ENCODE measurements at places on chromosomes 1 and 21.

DNA sequence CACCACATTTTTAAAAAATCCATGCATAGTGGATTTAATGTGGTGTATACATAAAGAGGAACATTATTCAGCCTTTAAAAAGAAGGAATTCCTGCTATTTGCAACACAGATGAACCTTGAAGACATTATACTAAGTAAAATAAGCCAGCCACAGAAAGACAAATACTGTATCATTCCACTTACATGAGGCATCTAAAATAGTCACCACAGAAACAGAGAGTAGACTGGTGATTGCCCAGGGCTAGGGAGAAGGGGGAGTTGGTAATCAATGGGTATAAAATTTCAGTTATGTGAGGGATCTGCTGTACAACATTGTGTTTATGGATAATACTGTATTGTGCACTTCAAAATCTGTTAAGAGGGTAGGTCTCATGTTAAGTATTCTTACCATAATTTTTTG, 10.0 kb downstream of the FAM163A start:
- no peak for DNase-seq

DNA sequence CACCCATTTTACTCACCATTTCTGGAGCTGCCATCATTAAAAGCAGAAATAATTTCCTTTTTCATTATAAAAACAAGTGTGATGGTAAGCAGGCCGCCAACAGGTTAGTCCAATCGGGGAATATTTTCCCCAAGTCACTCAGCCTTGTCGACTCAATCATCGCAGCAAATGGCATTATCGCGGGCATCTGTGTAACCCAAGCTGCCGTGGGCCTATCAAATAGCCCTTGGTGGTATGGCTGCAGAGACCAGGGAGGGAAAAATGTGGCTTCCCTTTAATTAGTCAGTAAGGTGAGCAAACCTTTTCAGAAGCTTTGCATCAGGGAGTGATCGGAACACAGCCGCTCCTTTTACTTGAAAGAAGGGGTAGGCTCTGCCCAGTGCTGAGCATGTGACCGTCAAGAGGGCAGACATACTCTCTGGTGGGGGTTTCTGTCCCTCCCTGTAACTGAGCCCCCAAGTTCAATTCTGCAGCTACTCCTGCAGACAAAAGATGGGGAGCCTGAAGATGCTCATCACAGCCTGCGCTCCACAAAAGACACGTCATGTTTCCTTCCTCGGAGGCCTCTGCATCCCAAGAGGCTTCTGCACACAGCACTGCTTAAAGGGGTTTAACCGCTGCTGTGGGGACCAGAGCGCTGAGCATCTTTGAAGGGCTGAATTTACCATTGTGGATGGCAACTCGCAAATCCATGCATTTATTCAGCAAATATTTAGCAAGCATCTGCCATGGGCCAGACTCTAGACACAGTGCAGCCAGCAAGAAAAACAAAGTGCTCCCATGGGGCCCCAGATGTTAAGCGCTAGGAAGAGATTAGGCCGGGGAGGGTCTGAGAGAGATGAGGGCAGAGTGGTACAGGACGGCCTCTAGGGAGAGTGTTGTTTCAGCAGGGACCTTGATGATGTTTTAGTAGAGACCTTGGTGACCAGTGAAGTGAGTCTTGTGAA, 1.2 kb upstream of the TMPRSS3 start:
- DNase-seq = no peak

DNA sequence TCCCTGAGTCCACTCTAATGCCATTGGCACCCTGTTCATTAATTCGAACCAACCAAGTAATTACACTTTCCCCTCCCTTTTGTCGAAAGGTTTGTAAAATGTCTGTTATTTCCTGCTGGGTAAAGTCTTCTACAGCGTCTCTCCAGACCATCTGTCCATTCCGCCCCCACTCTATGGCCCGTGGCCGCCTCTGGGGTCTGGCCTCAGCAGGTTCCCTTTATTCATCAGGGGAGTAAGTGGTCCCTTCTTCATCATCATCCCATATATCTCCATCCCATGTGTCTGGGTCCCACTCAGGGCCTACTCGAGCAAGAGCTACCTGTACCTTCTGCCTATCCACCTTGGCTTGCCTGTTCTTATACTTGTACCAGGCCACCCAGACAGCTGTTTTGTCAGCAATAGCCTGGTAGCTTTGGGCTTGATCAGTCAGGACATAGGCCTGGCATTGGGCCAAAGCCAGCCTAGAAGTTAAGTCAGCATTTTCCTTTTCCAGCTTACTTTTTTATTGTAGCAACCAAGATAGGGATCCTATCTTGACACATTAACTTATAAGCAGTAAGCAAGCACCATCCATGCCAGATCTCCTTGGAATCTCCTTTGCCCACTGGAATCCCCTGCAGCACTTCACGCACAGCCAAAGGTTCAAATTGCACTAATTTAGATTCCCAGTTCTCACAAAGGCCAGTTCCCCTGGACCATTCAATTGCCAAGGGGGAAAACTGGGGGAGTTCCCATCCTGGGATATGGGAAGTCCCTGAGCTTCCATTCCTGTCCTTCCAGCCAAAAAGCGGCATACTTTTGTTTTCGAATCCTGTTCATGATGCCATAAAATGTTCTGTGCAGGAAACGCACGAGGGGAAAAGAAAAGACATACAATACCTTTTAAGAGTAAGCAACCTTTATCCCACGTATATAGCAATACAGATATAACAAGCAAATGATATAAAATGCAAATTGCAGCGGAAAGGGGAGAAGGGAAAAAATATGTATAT, 6.6 kb upstream of the STUM start:
- no peak for DNase-seq

GRCh38 chr1:232662910-232663309, 33.0 kb upstream of the SIPA1L2 start:
- DNase-seq = no peak

- no peak for DNase-seq
Observed at GRCh38 chr1:23152966-23153684, 15.5 kb downstream of the LUZP1 start.

DNA sequence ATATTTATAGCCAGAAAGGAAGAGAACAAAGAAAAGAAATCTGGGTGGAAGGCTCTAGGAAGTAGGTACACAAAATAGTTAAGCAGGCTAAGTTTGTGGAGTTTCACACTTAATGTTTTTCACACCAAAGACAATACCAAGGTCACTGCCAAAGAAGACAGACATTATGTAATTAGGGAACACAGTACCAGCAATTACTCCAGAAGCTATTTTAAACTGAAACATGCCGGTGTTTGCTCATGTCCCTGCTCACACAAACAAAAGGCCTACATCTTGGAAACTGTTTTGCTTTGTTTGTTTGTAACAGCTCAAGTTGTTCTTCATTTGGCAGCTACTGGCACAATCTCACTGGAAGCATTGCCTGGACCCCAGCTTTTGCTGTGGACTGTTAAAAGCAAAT, 88.5 kb upstream of the DAB1 start:
- no peak for DNase-seq

- DNase-seq = no peak
Observed at GRCh38 chr1:116726872-116727820, 27.1 kb upstream of the CD2 start.

GRCh38 chr1:118661769-118662320, 326.3 kb downstream of the TBX15 start:
- DNase-seq = no peak

DNA sequence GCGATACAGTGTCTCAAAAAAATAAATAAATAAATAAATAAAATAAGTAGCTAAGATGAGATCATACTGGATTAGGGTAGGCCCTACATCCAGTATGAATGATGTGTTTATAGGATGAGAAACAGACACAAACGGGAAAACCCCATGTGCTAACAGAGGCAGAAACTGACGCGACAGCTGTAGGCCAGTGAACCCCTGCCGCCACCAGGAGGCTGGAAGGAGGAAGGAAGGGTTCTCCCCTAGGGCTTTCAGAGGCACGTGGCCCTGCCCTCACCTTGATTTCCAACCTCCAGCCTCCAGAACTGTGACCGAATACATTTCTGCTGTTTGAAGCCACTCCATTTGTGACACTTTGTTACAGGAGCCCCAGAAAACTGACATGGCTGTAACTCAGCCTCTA, 38.5 kb downstream of the CHD5 start:
- no peak for DNase-seq

DNA sequence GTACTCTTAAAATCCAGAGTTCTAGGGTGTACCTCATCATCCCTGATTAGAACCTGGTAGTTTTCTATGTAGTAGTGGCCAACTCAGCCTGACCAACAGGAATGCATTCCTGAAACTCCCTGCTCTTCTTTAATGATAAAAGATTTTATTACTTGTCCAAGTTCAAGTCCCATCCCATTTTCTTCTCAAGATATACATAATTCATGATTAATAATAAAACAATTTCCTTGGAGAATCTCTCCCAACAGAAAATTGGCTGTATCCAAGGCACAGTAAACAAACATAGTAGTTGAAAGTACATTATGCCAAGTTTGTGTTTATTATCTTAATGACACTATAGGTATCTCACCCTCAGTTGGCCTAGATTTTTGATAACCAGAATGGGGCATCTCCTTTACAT, 714.1 kb upstream of the ADAMTS5 start:
- no peak for DNase-seq

DNA sequence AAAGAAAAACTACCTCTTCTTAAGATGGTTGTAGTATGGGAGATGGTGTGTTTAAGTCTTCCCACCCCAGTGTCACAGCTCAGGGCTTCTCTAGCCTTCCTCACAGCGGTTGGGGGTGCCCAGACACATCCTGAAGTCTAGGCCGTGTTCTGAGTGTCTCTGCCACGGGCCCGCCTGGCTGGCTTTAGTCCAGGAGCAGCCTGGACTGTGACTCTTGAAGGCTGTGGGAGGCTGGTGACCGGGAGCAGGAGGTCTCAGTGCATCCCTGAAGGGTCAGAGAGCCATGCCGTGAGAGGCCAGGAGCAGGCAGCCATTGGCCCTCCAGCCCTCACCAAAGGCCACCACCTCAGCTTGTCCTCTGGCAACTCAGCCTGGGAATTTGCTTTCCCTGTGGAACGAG, 4.5 kb downstream of the EPHX1 start:
- no peak for DNase-seq

DNA sequence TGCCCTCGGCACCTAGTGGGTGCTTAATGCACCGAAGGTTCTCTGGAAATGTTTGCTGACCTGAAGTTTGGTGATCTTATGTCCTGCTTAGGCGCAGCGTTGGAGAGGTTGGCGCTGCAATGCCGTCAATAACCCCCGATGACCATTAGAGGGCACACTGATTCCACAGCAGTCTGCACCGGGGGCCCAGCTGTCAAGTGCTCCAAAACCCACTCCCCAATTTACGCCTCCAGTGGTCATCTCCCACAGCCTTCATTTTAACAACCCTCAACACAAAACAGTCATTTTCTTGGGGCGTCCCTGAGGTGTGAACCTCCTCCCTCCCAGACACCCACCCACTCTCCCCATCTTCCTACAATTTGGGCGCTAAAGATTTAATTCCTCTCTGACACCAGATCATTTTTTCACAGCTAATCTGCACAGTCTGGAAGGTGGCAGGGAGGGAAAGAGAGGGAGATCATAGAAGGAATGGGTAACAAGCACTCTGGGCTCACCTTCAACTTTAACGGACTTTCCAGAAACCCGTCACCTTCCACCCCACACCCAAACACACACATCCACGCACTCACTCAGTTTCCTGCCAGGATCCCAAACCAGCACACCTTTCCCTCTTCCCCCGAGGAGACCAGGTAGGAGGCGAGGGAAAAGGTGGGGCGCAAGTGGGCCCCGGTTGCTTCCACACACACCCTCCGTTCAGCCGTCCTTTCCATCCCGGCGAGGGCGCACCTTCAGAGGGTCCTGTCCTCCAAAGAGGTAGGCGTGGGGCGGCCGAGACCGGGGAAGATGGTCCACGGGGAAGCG, 570 bp upstream of the NPR1 start:
- peak; percentile 28 for DNase-seq

DNA sequence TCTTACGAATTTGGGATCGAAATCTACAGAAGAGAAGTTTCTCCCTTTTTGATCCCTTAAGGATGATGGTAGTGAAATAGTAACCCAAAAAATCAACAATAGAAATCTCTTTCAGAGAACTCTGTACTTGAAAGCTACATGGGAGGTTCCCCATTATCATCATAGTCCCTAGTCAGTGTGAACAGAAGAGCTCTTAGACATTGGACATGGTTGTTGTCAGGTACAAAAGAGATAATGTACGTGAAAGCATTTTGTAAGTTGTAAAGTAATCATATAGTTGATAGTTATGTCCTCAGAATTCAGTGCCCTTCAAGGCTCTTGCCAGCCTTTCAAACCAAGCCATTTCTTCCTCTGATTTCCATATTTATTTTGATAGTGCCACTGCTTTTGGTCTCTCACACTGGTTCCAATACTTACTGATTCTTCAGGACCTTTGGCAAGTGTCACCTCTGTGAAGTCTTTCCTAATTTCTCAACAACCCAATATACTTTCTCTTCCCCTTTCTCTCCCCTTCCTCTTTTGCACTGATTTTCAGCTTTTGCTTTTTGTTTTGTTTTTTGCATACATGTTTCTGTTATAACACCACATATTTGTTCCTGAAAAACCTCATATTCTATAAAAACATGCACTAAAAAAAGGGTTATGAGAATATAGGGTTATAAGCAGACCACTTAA, 22.4 kb downstream of the VPS45 start:
- DNase-seq = peak; percentile 64

DNA sequence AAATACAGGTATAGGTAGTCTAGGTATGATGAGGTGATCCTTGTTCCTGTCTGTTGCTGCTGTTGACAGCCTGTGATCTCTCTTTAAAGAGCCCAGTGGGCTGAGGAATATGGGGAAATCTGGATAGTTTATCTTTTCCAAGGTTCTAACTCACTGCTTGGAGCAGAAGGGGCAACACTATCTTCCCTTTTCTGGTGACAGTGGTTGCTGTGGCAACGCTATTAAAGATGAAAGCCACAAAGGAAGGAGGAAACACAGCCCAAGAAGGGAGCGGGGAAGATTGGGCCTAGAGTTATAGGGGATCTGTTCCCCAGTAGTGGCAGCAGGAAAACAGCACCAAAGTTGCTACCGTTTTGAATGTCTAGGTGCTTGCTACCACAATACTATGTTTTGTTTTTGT, 8.8 kb downstream of the PCP4L1 start:
- DNase-seq = peak; percentile 49

GRCh38 chr1:36829066-36829465, 205.2 kb downstream of the GRIK3 start:
- DNase-seq = no peak
